ENCODE measurements at places on chromosomes 3 and 15. TPM values are rescaled to one million over a fixed set of nuclear protein-coding genes. Genes with fewer than 3 reads are reported as not detected.

The TBC1D23 gene
- total RNA-seq: 44.7 TPM

The RETNLB gene
- not detected for total RNA-seq

The C3orf22 gene
- total RNA-seq: not detected

The KLHL18 gene
- total RNA-seq: 27.2 TPM

The ISLR2 gene
- 0.21 TPM for total RNA-seq

The VIPR1 gene
- 72.7 TPM for total RNA-seq

The GOLGA8G gene
- total RNA-seq: not detected

The OR5K2 gene
- not detected for total RNA-seq

DNA sequence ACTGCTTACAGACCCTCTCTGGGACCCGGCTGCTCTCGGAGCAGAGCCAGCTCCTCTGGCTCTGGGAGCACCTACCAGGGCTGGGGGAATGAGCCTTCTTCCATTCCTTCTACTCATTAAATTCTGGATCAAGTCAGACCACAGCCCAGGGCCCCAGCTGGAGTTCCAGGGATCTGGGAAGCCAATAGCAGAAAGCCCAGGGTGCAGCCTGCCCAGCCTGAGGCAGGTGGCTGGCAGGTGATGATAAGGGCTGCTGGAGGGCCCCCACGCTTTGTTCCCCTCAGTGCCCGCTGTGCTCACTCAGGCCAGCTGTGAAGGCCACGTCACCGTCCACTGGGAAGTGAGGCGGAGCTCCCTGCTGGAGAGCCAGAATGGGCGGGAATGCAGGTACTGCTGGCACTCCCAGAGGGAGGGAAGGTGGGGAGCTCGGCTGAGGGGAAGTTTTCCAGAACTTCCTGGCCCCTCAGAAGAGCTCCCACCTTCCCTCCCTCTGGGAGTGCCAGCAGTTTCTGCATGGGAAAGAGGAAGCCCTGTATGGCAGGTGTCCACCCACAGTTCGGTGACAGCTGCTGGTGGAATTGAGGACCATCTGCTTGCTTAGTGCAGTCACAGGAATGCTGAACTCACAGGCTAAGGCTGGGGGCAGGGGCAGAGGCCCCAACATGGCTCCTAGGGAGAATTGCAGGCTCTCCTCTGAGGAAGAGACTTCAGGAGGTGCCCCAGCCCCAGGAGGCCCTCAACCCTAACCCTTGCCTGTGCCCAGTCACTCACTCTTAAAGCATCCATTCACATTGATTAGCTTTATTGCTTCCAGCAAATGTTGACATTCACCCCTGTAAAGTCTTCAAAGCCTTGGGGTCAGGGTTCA lies 12.6 kb upstream of the RTP3 start:
- no peak for DNase-seq

DNA sequence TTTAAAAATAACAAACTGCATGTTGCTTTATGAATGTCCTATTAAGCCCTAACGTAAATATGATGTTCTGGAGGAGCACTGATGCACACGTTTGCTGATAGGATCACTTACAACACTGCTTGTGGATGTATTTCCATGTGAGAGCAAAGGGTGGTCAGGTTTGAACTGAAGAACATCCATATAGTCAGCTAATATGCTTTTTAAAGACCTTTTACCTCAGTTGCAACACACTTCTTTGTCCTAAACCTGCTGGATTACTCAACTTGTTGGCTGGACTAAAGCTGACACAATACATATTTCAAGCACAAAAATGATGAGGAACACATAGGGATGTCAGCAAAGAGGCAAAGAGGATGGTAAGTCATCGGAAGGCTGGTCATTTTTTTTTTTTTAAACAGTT lies 186.6 kb downstream of the TIGIT start:
- no peak for DNase-seq

DNA sequence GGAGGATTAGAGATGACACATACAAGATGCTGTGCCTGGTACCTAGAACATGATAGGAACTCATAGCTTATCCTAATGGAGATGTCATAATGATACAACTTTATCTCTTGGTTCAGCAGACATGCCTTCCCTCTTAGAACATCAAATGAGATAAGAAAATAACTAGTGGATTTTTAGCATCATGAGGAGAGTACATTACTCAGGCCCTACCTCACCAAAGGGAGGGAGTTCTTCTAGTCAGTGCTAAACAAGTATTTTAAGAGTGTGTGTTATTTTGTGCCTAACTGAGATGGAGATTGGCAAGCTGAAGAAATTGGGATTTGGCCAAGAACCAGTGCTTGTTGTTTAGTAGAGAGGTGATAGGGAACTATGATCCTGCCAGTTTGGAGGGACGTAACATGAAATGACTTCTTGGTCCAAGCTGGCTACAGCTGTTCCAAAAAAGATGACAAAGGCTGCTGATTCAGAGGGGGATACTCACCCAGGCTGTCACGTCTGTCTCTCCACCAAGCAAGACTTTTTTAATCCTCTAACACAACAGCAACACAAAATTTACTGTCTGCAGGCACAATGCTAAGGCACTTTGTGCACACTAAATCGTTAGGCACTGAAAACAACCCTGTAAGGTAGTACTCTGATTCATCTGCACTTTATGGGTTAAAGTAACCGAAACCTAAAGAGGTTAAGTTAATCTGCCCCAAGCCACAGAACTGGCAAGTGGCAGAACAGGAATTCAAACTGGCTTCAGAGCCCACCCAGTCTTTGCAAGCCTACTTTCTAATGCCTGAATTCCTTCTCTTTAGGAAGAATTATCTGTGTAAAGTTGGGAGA lies 126.5 kb downstream of the CMSS1 start:
- DNase-seq: no peak

DNA sequence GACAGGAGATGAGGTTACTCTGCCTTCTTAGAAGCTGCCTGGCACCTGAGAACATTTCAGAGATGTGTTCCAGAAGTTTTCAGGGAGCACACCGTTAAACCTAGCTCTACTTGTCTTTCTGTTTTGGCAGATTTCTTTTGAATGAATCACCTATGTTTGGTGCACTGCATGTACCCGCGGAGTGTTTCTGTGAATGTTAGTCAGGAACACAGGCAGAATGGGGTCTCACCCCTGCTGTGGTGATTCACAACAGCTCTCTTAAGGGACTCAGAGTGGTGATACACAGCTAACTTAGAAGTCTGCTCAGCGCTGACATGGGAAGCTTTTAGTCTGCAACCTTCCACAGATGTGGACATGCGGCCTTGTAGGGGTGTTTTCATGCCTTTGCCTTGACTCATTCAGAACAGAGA lies 24.0 kb downstream of the TSEN2 start:
- no peak for DNase-seq

DNA sequence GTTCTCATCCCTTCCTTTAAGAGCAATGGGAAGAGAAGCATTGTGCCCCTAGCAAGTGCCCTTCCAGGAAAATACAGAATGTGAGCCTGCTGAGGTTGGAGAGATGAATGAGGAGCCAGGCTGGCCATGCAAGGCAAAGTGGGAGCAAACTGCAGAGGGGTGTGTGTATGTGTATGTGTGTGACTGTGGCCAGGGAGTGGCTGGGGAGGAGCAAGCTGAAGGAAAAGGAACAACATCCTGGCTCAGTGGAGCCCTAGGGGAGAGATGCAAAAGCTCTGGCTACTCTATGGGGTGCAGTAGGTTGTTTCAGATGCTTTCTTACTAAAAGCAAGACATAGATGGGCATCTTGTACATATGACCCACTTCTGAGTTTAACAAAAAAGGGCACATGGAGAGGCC lies 20.6 kb downstream of the FOXP1 start:
- DNase-seq: no peak

DNA sequence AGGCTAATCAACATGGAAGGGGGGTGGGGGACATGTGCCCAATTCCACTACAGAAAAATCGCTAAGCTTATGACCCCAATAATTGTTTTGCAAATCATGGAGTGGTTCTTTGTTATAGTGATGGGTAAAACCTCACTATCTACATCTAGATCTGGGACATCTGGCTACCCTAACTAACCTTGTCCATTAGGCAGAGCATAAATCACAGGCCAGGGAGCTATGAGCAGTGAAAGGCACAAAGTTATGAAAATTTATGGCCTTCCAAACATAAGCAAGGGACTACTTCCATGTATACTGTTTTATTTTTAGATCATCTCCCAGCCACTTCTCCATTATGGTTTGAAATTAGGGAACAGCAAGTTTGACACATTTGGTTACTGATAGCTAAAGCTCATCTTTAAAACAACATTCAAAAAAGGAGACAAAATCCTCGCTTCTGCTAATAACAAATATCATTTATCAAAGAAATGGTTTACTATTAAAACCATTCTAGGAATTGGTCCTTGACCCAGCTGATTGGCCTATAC lies 78.3 kb downstream of the RSL24D1 start:
- DNase-seq: no peak

DNA sequence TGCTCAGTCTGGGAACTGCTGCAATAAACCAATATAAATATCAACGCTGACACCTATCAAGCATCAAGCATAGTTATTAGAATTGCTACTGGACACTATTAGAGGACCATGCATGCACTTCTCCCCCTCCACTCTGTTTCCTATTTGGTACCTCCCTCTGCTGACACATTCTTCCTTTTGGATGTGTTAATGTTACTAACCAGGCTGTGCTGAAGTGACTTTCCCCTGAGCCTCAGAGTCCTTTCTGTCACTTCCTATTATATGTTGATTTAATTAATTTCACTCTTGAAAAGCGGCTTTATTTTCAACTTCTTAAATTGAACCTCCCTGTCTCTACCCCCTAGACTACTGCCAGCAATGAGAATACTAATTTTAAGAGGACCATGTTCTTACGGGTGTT lies 379.1 kb downstream of the MCTP2 start:
- DNase-seq: no peak

GRCh38 chr3:133963657-133964396 lies 65.9 kb downstream of the SLCO2A1 start:
- DNase-seq: no peak

GRCh38 chr3:35643495-35643894 lies 4.2 kb downstream of the ARPP21 start:
- no peak for DNase-seq

DNA sequence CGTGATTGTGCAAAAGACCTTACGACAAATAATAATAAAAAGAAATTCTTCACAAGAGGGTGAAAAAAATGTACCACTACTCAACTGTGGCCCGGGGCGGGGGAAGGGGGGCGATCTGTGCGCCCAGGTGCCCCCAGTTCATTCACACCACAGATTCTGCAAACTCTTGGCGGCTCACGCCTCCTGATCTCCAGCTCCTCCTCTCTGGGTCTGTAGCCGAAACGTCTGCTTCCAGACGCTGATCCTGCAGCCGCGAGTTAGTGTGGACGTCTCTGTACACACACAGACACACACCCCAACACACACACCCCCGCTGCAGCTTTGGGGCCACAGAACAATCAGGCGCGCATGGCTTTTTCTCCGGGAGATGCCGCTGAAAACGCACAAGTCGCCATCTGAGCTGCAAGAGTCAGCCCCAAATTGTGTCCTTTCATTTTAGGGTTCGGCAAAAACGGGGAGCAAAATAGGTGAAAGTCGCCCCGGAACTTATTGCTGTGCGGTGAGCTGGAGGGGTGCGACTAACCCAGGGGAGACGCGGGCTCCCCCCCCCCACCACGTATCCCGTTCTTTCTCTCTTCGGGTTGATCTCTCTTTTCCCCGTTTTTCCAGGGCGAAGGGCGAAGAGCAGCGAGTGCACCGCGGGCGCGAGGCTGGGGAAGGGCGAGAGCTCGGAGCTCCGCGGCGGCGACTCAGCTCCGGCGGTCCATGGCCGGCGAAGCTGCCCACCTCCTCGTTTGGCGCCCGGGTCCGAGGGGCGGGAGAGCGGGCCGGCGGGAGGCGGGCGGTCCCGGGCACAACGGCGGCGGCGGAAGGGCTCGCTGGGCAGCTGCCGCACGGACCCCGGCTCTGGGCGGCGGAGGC lies 505 bp upstream of the WNT5A start:
- peak; percentile 55 for DNase-seq

- no peak for DNase-seq
Observed at GRCh38 chr3:76324101-76324500, 538.8 kb upstream of the ZNF717 start.

DNA sequence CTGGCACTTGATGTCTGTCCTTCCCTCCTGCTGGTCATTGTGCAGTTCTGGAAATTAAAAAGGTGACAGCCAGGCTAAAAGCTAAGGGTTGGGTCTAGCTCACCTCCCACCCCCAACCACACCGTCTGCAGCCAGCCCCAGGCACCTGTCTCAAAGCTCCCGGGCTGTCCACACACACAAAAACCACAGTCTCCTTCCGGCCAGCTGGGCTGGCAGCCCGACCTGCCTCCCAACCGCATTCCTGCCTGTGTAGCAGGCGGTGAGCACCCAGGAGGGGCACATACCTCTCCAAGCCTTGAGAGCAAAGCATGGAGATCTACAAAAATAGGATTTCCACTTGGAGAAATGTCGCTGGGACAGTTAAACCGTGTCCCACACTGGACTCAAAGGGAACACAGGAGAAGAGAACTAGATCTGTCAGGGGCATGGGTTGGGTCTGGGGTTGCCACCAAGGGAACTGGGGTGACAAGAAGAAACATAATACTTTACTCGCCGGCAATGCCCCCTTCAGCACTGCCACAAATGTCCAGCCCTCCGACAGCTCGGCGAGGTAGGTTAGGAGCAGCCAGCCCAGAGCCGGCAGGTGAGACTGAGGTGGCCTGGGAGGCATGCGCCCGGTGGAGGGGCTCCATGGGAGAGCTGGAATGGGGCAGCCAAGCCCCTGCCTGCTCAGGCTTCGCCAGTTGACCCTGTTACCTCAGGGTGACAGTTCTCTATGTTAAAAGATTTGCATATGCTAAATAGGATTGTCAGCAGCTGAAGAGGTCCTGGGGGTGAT lies 52.2 kb downstream of the EXOG start:
- DNase-seq: no peak

GRCh38 chr15:69055251-69055650 lies 40.8 kb downstream of the NOX5 start:
- DNase-seq: no peak

DNA sequence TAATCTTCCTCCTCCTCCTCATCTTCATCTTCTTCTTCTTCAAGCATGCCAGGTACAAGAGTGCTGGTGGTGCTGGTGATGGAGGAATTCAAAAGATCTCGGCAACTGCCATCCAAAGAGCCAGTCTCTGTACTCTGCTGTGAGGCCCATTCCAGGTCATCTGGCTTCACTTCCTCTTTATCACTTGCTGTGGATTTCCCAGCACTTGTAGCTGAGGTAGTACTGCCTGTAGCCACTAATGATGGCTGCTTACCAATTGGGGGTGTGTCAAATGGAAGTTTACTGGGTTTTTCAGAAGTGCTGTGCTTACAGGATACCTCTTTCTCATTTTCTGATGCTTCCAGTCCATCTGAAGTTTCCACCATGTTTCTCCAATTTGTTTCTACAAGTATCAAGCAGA lies 28.8 kb upstream of the SHC4 start:
- no peak for DNase-seq

DNA sequence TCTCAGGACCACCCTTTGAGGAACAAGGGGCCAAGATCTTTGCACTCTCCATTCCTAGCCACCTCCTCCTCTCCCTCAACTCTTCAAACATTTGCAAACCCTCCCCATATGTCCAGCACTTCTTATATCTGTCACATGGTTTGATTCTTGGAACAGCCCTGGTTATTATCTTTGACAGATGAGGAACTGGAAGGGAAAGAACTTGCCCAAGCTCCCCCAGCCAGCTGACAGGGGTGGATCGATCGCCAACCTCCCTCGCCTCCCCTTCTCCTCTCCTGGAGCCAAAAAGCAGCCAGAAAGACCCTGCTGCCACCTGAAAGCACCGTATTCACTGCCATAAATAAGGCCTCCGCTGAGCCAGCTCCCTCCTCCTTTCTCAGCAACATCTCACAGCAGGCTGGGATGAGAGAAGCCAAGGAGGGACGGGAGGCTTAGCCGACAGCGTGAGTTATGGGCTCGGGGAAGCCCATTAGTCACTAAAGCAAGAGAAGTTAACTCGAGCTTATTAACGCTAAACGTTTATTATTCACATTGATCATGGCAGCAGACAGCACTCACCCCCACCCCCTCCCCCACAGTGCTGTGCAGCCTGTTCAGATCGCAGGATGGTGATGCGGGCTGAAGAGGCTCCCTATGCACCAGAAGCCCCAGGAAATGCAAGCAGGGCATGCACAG lies 22.2 kb upstream of the FGD5 start:
- DNase-seq: no peak

Measured in ureter (tissue), 1 donor.